ENCODE measurements at places on chromosomes 7 and 10.
A peak's percentile ranks its signal among the peaks of the same experiment; 100 is the strongest.

- no peak for DNase-seq
These were observed 101.3 kb upstream of the IGFBP3 start for GRCh38 chr7:46022397-46022796.

- DNase-seq = no peak
These were observed 93.8 kb upstream of the IKZF1 start for GRCh38 chr7:50210706-50211115.

DNA sequence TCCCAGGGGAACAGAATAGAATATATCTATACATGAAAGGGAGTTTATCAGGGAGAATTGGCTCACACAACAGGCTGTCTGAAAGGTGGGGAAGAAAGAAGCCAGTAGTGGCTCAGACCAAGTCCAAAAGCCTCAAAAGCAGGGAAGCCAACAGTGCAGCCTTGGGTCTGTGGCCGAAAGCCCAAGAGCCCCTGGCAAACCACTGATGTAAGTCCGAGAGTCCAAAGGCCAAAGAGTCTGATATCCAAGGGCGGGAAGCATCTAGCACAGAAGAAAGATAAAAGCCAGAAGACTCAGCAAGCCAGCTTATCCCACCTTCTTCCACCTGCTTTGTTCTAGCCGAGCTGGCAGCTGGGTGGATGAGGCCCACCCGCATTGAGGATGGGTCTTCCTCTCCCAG is 172.5 kb downstream of the CCDC71L start:
- DNase-seq = no peak

DNA sequence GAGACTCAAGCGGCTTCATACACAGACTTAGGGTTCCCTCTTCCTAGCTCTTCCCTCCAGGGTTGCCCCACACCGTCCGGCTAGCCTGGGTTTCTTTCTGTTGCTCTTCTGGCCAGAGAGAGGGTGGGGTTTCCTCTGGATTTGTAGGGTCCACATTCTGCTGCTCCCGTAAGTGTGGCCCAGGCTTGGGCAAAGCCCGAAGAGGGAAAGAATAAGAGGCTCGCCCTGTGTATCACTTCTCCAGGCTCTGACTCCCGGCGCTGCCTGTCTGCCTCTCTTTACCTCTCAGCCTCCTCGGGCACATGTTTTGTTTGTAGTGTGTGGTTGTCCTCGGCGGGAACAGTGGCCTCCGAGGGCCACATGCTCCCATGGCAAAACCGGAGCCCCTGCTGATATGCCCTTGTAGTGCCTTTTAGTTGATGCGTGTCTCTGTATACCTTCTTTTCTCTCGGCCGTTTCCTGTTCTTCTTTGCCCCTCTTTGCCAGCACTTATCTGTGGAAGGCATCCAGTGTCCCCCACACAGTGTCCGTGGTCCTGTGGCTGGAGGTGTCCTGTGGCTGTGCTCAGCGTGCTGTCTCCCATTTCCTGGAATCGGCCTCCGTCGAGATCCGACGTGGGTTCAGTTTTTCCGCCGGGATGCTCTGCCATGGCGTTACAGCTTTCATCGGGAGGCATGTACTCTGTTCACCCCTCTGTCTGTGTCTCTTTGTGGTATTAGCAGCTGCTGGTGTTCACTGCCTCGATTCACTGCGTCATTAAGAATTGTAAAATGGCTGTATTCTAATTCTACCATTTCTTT is 102.9 kb downstream of the INPP5A start:
- DNase-seq = peak; percentile 50

DNA sequence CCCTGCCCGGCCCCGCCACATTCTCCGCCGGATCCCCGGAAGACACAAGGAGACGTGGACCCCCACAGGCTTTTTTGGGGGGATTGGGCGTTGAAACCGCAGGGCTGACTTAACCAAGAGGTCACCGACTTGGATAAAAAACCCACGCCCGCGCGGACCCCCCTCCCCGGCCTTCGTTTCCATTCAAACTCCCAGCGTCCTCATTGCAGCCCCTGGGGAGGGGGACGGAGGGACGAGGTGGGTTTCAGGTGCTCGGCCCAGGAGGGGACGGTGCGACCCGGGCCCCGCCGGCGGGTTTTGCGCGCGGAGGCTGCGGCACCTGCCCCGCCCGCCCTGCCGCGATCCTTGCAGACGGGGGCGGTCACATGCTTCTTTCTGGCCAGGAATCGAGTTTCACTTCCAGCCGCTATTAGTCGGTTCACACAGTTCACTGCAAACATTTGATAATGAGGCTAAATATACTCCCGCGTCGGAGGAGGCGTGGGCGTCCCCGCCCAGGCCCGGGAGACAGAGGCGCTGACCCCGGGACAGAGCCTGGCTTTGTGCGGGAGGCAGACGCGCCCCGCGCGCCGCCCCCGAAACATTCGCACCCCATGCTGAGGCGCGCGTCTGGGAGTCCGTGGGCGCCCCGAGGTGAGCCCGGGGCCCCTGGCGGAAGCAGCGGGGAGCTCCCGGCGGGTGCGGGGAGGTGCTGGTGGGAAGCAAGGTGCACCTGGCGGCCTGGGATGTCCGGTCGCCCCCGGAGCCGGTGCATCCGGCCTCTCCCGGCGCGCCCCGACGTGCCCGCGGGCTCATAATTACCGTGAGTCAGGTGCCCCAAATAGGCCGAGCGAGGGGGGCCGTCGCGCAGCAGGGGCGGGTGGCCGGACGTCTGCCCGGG is 2.7 kb upstream of the PDGFA start:
- no peak for DNase-seq

DNA sequence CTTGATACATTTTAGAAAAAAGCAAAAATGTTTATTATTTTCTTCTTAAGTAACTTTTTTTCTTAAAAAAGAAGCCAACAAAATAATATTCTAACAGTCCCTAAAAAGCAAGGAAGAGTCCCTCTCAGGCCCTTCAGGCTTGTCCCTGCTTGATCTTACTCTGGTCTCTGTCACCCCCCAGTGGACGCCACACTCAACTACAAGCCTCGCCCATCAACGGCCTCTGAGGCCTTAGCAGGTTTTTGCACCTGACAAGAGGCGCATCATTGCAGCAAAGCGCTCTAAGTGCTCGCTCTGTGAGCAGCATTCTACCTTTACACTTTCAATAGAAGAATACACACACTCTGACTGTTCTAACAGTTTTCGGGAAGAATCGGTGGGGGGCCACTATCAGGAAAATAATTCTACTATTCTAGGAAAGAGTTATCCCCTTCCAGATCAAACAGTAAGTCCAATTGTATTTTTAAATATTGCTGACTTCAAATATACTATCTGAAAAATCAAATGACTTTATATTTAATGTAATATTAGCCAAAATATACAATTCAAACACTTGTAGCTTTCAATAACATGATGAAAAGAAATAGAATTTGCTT is 139.2 kb downstream of the USP6NL start:
- DNase-seq = peak; percentile 79

DNA sequence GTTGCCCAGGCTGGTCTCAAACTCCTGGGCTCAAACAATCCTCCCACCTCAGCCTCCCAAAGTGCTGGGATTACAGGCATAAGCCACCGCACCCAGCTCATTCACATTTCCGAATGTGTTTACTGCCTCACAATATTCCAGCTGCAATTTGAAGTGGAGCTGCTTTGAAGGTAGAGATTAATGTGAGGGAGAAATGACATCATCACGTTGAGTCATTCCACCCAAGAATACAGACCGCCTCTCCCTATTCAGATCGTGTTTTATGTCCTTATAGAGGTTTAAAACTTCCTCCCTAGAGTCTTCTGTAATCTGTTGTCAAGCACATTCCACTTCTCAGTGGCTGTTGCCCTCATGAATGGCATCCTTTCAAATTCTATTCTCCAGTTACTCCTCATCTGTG is 100.4 kb upstream of the PDGFA start:
- DNase-seq = no peak

GRCh38 chr7:107697321-107698049 is 36.9 kb downstream of the SLC26A4 start:
- DNase-seq = no peak

GRCh38 chr7:97018791-97019531 is 5.7 kb downstream of the DLX5 start:
- no peak for DNase-seq

- DNase-seq = no peak
These were observed 88.0 kb downstream of the PTPN20 start for GRCh38 chr10:46999217-46999616.

GRCh38 chr7:116436305-116436826 is 63.2 kb upstream of the CAV2 start:
- no peak for DNase-seq

- no peak for DNase-seq
These were observed 925.1 kb upstream of the CELF2 start for GRCh38 chr10:10092581-10092980.

GRCh38 chr7:158811461-158811860 is 17.8 kb downstream of the ESYT2 start:
- DNase-seq = no peak

DNA sequence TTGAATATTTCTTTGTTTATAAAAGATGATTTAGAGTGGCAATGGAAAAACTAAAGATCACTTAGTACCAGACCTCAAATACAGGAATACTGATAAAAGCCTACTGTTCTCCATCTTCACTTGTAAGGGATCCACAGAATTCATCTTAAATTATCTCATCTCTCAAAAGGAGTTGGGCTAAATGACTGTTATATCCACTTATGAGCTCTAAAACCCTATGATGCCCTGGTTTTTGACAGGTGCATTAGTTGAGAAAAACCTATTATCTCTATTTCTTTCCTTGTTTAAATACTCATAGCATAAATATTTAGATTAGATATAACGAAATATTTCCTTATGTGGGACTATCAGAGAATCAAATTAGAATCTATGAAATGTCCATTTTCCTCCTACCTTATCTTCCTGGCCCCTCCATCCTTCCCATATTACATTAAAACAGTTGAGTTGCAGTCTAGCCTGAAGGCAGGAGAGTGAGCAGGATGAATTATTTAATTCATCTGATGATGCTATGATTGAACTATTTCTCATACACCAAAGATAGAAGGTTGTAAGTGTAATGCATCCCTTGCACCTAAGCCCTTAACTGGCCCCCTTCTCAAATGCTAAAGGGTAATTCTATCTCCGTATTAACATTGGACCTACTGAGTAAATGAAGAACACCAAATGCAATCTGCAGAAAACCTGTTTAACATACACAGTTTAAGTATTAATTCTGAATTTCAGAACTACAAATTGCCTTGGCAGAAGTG is 29.7 kb downstream of the PPP3CB start:
- no peak for DNase-seq

GRCh38 chr7:151314401-151314800 is 27.2 kb upstream of the NUB1 start:
- DNase-seq = no peak

DNA sequence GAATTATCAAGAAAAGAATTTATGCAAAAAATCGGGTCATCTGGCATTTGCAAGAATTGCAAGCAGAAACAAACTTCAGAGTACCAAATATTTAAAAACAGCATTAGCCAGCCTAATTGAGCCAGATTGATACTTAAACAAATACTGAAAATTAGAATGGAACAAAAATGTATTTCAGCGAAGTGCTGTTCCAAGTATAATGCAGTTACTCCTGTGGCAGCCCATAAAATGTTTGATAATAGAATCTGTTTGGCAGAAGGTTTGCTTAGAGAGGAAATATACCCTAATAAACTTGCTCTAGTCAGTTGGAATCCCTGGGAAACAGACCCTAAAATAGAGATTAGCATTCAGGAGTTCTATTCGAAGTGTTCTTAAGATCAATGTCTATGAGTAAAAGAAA is 835.1 kb upstream of the MBL2 start:
- DNase-seq = no peak

DNA sequence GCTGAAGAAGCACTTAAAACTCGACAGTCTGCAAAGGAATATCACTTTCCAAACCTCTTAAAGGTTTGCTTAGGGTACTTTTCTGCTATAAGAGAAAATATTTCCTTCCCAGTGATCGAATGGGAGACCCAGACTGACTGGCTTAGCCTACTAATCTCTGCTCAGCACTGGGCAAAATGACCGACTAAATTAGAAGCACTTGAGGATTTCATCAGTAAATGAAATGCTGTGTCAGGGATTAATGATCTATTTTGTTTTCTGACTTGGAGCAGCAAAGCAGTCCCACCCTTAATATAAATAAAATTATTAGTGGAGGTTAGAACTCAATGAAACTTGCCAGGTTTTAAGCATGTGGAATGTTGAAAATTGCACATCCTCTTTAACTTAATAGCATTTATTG is 411.6 kb downstream of the NEBL start:
- no peak for DNase-seq

DNA sequence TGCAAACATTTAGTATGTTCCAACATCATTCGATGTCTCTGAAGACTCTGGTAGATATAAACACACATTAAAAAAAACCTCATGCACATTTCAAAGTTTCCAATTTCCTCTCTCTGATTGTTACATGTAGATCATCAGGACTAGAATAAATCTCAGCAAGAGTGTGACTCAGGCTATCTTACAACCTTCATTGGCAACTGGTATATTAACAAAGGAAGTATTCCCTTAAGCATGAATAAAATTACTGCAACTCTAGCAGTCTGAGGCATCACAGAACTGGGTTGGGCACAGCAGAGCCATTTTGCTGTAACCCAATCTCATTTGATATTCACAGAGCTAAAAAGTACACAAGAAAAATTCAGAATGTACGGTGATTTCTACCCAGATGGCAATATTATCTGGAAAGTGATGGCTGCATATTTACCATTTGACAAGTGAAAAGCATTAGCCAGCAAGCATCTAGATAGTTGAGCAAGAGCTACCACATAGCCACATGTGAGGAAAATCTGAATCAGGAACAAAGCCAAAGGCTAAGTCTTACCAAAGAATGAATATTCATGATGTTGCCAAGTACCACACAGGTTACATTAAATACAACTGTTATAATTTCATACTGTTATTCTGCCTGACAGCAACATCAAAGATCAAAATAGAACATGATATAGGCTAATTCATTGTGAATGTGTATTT is 232.2 kb downstream of the CRPPA start:
- no peak for DNase-seq

DNA sequence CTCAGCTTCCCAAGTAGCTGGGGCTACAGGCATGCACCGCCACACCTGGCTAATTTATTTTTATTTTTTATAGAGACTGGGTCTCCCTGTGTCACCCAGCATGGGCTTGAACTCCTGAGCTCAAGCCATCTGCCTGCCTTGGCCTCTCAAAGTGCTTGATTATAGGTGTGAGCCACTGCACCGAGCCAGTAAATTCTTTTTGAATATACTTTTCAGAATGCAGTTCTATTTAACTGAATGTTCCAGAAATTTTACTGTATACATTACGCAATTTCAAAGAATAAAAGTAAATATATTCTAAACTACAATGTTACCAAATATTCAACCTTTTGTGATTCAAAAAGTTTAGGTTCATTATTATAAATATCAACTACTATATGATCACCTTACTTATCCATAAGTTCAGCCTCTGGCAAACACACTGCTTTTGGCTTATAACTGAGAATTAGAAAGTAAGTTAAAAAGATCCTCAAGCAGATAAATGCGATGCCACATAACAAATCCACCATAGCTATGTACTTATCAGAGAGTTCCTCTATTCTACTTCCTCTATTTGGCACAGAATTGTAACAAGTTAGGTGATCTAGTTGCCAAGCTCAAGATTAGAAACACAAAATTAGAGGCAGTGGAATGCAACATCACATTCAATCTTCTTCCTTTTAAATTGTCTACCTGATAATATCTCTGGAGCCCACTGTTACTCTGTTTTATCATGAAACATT is 118.2 kb downstream of the ANK3 start:
- no peak for DNase-seq
